ENCODE measurements at places on chromosomes 13 and 19. TPM values are rescaled to one million over a fixed set of nuclear protein-coding genes. Genes with fewer than 3 reads are reported as not detected.

DNA sequence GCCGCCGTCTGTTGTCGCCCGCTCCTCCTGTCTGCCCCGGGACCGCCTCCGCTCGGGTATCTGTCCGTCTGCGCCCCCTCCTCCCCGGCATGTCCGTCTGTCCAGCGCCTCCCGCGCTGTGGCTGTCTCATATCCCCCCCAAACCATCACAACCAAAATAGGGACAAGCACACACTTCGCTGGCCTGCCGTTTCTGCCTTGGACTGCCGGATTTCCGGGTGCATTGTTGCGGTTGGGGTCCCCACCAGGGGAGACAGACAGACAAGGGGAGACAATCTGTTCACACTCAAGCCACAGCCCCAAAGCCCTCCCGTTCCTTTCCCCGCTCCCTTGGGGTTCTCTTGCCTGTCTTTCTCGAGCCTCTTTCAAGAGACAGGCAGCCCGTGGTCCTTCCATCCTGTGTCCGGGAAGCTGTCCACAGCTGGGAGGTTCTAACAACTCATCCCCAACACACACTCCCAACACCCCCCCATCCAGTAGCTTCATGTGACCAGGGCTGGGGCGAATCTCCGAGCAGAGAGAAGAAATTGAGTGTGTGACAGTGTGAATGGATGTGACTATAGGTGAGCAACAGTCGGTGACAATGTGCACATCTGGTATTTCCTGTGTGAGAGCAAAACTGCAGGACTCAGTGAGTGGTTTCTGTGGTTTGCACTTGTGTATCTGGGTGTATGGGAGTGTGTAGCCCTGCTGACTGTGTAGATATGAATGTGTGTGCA lies 16.5 kb upstream of the FOSB start:
- peak overlapping the region; percentile 96 for H3K27ac ChIP-seq
- peak overlapping the region; percentile 77 for H3K4me3 ChIP-seq
- H3K36me3 ChIP-seq = peaks cover 52% of the 10 kb centered on the region
- H3K27me3 ChIP-seq = no peaks in the 10 kb centered on the region
- peaks cover 63% of the 10 kb centered on the region for H3K4me1 ChIP-seq

DNA sequence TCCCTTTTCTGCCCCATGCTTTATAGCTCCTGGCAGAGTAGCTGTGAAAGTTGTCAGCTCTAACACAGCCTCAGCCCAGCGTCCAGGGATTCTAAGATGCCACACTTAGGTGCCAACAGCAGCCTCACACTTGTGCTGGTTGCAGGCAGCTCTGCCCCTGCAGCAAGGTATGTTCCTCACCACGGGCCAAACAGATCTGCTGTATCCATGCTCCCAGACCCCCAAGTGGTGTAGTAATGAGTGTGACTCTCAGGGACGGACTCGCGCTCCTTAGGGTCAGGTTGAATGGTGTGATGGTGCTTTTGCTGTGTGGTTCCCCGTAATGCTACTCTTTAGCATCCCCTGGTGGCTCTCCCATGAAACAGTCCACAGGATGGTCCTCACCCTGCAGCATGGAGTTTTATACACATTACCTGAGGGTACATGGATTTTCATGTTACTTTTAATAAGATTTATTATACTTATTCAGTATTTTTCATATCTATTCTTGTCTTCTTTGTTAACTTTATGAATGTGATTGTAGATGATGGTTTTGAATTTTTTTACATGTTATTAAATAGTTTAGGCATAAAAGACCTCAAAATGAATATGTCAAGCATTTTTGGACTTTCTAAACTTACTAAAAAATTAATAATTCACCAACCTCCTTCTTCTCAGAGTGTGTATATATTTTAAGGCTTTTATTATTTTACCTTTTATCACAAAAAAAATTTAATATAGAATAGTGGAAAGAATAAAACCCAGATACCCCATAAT lies 232.5 kb downstream of the SLC7A1 start:
- H3K27me3 ChIP-seq = peaks cover 34% of the 10 kb centered on the region
- H3K4me1 ChIP-seq = no peaks in the 10 kb centered on the region
- no peaks in the 10 kb centered on the region for H3K36me3 ChIP-seq
- H3K27ac ChIP-seq = no peak overlapping the region
- H3K4me3 ChIP-seq = no peak overlapping the region

GRCh38 chr19:10557603-10558197 lies 8.1 kb downstream of the KRI1 start:
- no peak overlapping the region for H3K4me3 ChIP-seq
- H3K27me3 ChIP-seq = no peaks in the 10 kb centered on the region
- H3K4me1 ChIP-seq = no peaks in the 10 kb centered on the region
- H3K36me3 ChIP-seq = peaks cover 31% of the 10 kb centered on the region

- peaks cover 22% of the 10 kb centered on the region for H3K27me3 ChIP-seq
- H3K4me1 ChIP-seq = peaks cover 19% of the 10 kb centered on the region
- H3K4me3 ChIP-seq = peak within 1 kb of the TSS; percentile 72
- peak; percentile 33 for DNase-seq
- no peak within 1 kb of the TSS for H3K27ac ChIP-seq
- no peaks in the 10 kb centered on the region for H3K36me3 ChIP-seq
These were observed at the start of gene RUBCNL for GRCh38 chr13:46387064-46387851. Gene RUBCNL (minus strand): TSS chr13:46387252. CDS start chr13:46372475, 14,777 bp downstream.

GRCh38 chr19:2223959-2224358 lies 12.2 kb downstream of the PLEKHJ1 start:
- peaks cover 36% of the 10 kb centered on the region for H3K36me3 ChIP-seq
- no peaks in the 10 kb centered on the region for H3K4me1 ChIP-seq
- H3K27ac ChIP-seq = no peak overlapping the region
- no peak for DNase-seq

GRCh38 chr19:45153339-45154063 lies 7.3 kb downstream of the NKPD1 start:
- peaks cover 28% of the 10 kb centered on the region for H3K4me1 ChIP-seq
- peaks cover 44% of the 10 kb centered on the region for H3K36me3 ChIP-seq
- peak overlapping the region; percentile 75 for H3K27ac ChIP-seq
- peak overlapping the region; percentile 20 for H3K4me3 ChIP-seq

DNA sequence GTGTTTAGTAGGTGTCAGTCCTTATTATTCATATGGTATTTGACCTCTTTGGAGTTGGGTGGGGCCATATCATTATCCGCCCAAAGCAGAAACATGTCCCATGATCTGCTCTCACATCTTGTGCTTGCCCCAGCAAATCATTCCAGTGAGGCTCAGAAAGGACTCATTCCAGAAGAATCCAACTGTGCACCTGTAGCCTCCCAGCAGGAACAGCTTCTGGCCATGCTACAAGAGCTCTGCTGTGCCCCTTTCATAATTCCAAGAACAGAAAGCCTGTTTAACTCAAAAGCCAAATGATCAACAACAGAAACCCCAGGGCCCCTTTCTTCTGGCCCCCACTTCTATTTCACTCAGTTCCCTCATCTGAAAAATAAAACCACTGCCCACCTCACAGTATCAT lies 673.1 kb downstream of the DIAPH3 start:
- no peak for DNase-seq
- H3K27me3 ChIP-seq = no peaks in the 10 kb centered on the region
- H3K4me3 ChIP-seq = no peak overlapping the region
- H3K4me1 ChIP-seq = no peaks in the 10 kb centered on the region
- H3K27ac ChIP-seq = no peak overlapping the region

- no peak overlapping the region for H3K4me3 ChIP-seq
- DNase-seq = no peak
- no peaks in the 10 kb centered on the region for H3K27me3 ChIP-seq
- peaks cover 26% of the 10 kb centered on the region for H3K4me1 ChIP-seq
- H3K27ac ChIP-seq = no peak overlapping the region
These were observed 313.4 kb downstream of the COG6 start for GRCh38 chr13:39968646-39969475.

DNA sequence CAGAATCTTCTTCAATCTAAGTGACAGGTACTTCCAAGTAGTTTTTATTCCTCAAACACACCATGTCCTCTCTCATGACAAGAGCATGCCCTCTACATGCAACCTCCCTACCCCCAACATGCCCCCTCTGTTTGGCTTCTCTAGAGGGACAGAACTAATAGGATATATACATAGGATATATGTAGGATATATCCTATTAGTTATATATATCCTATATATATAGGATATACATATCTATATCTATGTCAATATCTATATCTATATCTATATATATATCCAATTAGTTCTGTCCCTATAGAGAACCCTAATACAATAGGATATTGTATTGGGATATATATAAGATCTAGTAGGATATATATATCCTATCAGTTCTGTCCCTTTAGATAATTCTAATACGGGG lies 701.9 kb upstream of the MIR17HG start:
- no peak overlapping the region for H3K27ac ChIP-seq
- DNase-seq = no peak
- H3K4me3 ChIP-seq = no peak overlapping the region
- no peaks in the 10 kb centered on the region for H3K27me3 ChIP-seq

- no peak for DNase-seq
- peaks cover 20% of the 10 kb centered on the region for H3K4me1 ChIP-seq
- no peak overlapping the region for H3K27ac ChIP-seq
- H3K27me3 ChIP-seq = no peaks in the 10 kb centered on the region
- H3K36me3 ChIP-seq = peaks cover 5% of the 10 kb centered on the region
These were observed 96.4 kb upstream of the STARD13 start for GRCh38 chr13:33381906-33382305.

- H3K27me3 ChIP-seq = no peaks in the 10 kb centered on the region
- H3K27ac ChIP-seq = peak overlapping the region; percentile 54
- DNase-seq = peak; percentile 91
- no peaks in the 10 kb centered on the region for H3K4me1 ChIP-seq
- H3K36me3 ChIP-seq = peaks cover 19% of the 10 kb centered on the region
These were observed 22.8 kb downstream of the ZNF763 start for GRCh38 chr19:11987405-11988281.

GRCh38 chr13:29810145-29810742 lies 40.2 kb downstream of the UBL3 start:
- no peak overlapping the region for H3K27ac ChIP-seq
- no peak for DNase-seq
- H3K4me3 ChIP-seq = peak overlapping the region; percentile 8
- peaks cover 42% of the 10 kb centered on the region for H3K4me1 ChIP-seq
- H3K36me3 ChIP-seq = no peaks in the 10 kb centered on the region

DNA sequence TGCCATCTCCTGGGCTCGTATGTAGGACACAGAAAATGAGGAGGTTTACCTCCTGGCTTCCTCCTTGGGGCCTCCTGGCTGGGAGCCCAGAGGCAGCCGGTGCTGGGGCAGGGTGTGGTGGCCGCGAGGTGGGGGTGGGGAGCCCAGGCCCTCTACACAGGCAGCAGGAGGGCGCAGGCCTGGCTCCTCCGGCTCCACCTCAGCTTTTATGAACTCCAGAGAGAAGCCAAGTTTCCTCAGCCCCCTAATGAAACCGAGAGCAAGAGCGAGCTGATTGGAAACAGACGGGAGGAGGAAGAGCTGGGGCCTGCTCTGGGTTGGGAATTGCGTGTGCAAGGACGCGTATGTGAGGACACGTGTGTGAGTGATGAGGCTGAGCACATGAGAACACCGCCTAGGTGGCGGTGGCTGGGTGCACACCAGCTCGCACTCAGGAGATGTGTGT lies 23.1 kb downstream of the LYL1 start:
- peaks cover 5% of the 10 kb centered on the region for H3K36me3 ChIP-seq
- H3K4me3 ChIP-seq = no peak overlapping the region
- peak; percentile 59 for DNase-seq
- no peaks in the 10 kb centered on the region for H3K27me3 ChIP-seq
- H3K27ac ChIP-seq = no peak overlapping the region

GRCh38 chr13:105572401-105572800 lies 963.1 kb downstream of the EFNB2 start:
- H3K27ac ChIP-seq = no peak overlapping the region
- H3K4me3 ChIP-seq = no peak overlapping the region
- no peaks in the 10 kb centered on the region for H3K27me3 ChIP-seq
- H3K36me3 ChIP-seq = no peaks in the 10 kb centered on the region
- no peaks in the 10 kb centered on the region for H3K4me1 ChIP-seq

GRCh38 chr13:33617055-33617454 lies 200.9 kb upstream of the RFC3 start:
- no peak overlapping the region for H3K4me3 ChIP-seq
- H3K4me1 ChIP-seq = no peaks in the 10 kb centered on the region
- H3K27ac ChIP-seq = no peak overlapping the region
- H3K27me3 ChIP-seq = peaks cover 12% of the 10 kb centered on the region

GRCh38 chr19:48510421-48511268 lies 990 bp downstream of the LMTK3 start:
- peaks cover 8% of the 10 kb centered on the region for H3K4me1 ChIP-seq
- no peak overlapping the region for H3K27ac ChIP-seq
- no peaks in the 10 kb centered on the region for H3K27me3 ChIP-seq
- peaks cover 9% of the 10 kb centered on the region for H3K36me3 ChIP-seq

GRCh38 chr13:24165746-24166145 lies 5.2 kb downstream of the SPATA13 start:
- no peak overlapping the region for H3K27ac ChIP-seq
- H3K36me3 ChIP-seq = peaks cover 31% of the 10 kb centered on the region
- no peak for DNase-seq
- no peak overlapping the region for H3K4me3 ChIP-seq

DNA sequence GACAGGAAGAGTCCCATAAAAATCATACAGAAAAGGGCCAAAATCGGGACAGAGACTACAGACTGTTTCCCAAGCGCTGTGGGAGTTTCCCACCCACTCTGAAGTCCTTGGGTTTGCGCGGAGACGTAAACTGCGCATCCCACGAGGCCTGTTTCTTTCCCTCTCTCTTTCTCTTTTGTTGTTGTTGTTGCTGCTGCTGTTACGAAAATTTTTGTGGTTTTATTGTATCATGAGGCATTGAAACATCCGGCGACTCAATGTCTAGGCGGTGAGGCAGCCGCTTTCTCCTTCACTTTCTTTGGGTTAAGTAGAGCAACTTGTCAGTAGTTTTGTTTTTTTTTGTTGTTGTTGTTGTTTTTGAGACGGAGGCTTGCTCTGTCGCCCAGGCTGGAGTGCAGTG lies 1.6 kb upstream of the PPP1R12C start:
- no peak for DNase-seq
- H3K36me3 ChIP-seq = peaks cover 28% of the 10 kb centered on the region
- no peak overlapping the region for H3K27ac ChIP-seq
- peaks cover 22% of the 10 kb centered on the region for H3K4me1 ChIP-seq
- H3K27me3 ChIP-seq = peaks cover 18% of the 10 kb centered on the region

DNA sequence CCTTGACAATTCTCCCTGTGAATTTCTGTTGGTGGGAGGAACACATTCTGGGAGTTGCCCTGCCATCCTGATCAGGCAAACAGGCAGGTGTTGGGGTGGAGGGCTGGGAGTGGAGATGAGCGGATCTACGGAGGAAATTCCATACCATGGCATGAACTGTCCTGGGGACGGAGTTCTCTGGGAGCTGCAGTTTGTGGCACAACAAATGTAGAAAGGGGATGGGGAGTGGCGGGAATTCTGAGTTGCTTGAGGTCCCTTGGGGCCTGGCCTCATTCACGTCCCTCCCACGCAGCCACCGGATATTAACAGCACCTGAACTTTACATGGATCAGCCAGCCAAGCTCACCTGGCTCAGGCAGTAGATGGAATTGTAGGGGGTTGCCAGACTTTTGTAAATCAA lies 70.0 kb downstream of the CHST8 start:
- no peaks in the 10 kb centered on the region for H3K36me3 ChIP-seq
- H3K27ac ChIP-seq = no peak overlapping the region
- no peak overlapping the region for H3K4me3 ChIP-seq
- H3K27me3 ChIP-seq = peaks cover 52% of the 10 kb centered on the region
- no peak for DNase-seq

GRCh38 chr19:50147462-50148423 lies 15.3 kb downstream of the IZUMO2 start:
- DNase-seq = peak; percentile 91
- H3K4me1 ChIP-seq = peaks cover 7% of the 10 kb centered on the region
- peaks cover 15% of the 10 kb centered on the region for H3K36me3 ChIP-seq
- peak overlapping the region; percentile 22 for H3K27ac ChIP-seq

The TYROBP gene
- total RNA-seq = not detected

The ELSPBP1 gene
- total RNA-seq = not detected

The ATP8B3 gene
- 5.9 TPM for total RNA-seq

The ZNF790 gene
- 10.8 TPM for total RNA-seq

The FGF14 gene
- total RNA-seq = 0.24 TPM

The TMEM255B gene
- total RNA-seq = not detected

The CAMSAP3 gene
- 26.0 TPM for total RNA-seq

The MAMSTR gene
- total RNA-seq = 1.7 TPM

The SERPINE3 gene
- not detected for total RNA-seq

The NPAS1 gene
- 1.2 TPM for total RNA-seq

The SOX1 gene
- not detected for total RNA-seq

The SIGLEC9 gene
- total RNA-seq = not detected

Data from Calu3 (cell line).